Neural crest cell (in vitro differentiated cells): ENCODE measurements at places on chromosomes 3 and 15.

DNA sequence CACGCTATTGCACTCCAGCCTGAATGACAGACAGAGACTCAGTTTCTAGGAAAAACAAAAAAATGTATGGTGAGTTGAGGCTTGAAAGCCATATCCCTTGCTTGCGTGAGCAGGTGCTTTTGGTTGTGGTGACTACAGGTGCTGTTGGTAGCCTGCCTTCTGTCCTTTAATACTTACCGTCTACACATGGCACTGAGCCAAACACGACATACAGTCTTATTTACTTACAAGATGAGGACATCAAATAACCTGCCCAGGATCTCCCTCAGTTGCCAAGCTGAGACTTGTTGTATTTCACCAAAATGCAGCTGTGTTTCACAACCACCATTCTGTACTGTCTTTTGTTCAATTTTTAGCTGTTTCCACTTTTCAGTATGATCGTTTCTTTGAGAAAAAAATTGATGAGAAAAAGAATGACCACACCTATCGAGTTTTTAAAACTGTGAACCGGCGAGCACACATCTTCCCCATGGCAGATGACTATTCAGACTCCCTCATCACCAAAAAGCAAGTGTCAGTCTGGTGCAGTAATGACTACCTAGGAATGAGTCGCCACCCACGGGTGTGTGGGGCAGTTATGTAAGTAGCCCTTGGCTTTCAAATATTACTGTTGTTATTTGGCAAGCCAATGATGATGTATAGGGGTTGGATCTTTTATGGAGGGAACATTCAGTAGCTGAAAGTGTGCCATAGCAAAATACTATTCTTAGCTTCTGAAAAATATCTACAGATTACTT, 6.5 kb downstream of the ALAS1 start:
- DNase-seq = no peak

DNA sequence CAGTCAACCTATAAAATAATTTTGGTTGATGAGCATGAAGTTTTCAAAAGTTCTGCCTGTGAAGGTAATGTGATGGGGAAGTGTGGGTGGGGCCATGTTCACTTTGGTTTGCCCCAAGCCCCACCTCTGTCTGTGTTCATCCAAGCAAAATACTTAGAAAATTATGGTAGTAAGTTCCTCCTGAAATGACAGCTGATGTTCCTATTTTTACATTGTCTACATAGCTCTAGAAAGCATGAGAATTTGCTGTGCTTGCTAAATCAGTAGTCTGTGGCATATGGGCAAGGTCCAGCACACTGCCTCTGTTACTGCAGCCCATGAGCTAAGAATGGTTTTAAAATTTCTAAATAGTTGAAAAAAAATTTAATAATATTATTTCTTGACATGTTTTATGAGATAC, 21.9 kb upstream of the CP start:
- DNase-seq = no peak

- no peak for DNase-seq
Measured at GRCh38 chr3:37467761-37468160, 293.4 kb upstream of the LRRFIP2 start.

- DNase-seq = no peak
Measured at GRCh38 chr3:135215516-135215915, 420.5 kb downstream of the EPHB1 start.

DNA sequence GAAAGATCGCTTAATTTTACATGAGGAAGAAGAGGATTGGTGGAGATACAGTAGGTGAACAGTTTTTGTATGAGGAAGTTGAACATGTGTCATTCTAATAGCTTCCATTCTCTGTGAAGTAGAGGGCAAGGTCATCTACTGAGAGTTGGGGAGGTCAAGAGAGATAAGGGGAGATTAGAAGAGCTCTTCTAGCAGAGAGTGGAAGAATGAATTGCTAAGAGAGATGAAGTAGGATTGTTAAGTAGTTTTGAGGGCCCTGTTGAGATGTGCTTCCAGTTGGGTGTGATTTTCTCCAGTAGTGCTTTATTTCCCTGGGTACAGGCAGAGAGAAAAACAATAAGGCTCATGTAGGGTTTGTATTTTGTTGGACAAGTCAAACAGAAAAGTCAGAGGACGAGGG, 5.2 kb downstream of the OPA1 start:
- no peak for DNase-seq

DNA sequence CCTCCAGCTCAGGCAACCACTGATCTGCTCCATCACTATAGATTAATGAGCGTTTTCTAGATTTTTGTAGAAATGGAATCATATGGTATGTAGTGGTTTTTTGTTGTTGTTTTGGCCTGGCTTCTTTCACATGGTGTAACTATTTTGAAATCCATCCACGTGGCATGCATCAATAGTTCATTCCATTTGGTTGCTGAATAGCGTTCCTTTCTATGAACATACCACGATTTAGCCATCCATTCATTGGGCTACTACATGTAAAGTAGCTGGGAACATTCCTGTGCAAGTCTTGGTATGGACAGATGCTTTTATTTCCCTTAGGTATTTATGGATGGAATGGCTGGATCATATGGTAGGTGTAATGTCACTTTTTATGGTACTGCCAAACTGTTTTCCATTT, 10.7 kb upstream of the CHSY1 start:
- no peak for DNase-seq

DNA sequence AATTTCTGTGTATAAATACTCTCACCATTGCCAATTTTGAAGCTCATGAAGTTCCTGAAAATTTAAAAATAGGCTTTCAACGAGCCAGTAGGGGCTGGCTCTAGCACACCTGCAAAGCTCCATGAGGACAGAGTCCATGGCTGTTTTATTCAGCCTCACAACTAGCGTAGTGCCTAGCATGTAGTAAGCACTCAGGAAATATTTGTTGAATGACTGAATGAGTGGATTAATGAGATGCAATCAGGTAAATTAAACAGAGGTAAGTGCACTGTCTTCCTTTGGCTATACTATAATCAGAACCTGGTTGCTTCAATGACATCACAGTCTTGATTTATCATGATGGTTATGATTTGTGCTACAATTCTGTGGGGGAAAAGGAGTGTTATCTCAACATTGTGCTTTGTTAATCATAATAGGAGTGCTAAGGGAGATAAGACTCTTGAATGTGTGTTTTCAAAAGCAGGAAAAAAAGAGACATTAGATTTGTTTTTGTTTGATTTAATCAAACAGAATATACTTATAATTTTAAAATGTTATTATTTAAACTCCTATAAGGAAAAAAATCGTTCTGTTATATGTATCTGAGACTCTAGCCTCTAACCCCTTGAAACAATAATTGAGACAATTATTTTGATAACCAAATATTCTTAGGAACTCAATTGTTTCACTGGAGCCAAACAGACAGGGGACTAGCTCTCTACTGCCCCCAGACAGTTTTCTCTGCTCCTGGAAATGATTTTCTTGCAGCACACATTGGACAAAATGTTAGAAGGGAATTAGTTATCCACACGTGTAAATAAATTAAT, 171.7 kb upstream of the ATP11B start:
- DNase-seq = no peak

- DNase-seq = no peak
Measured at GRCh38 chr15:57789225-57789624, 82.7 kb downstream of the POLR2M start.
